ENCODE measurements at places on chromosomes 4 and X.

GRCh38 chr4:75030649-75031235 lies 97.8 kb downstream of the PARM1 start:
- DNase-seq: no peak

GRCh38 chr4:184590196-184590595 lies 59.1 kb downstream of the CASP3 start:
- DNase-seq: no peak

DNA sequence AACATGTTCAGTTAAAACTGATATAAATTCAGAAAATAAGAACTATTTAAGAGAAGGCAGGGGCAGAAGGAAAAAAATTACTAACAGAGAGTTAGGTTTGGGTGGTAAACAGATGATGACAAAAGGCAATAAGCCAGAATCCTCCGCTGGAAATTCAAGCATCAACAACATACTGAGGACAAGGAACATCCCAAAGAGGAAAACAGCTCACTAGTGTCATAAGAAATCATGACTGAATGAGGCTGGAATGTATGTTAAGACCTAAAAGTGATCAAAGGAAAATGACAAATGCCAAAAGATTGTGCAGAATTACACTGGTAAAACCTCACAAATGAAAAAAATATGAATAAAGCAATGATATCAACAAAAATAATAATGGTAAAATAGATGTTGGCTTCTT lies 88.4 kb downstream of the WDFY3 start:
- no peak for DNase-seq

GRCh38 chr4:151887031-151887815 lies 126.4 kb upstream of the GATB start:
- DNase-seq: no peak

DNA sequence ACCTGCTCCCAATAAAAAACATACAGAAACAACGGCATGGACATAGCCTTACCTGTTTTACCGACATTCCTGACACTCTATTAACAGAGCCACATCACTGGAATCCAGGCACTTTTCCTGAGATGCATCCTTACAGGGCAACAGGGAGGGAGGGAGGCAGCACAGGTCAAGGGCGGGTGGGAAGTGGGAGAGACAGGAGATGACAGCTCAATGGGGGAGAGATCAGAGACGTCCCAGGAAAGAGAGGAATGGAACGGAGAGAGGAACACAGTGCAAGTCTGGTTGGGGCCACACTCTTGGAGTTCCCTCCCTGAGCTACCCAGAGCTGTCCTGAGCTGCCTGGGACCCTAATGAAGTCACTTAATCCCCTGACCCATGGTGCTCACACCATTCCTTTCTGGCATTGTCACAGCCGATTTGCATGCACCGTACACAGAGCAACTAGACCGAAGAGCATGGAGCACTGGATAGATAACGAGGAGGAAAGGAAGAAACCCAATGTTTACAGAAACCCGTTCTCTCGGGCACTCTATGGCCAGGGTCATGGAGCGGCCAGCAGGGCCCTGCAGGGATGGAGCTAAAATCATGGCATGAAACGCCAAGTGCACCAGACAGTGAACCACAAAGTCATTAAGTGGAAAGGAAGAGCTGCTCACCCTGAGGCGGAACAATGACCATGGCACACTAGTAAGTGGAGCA lies 93.1 kb downstream of the NSUN7 start:
- no peak for DNase-seq

DNA sequence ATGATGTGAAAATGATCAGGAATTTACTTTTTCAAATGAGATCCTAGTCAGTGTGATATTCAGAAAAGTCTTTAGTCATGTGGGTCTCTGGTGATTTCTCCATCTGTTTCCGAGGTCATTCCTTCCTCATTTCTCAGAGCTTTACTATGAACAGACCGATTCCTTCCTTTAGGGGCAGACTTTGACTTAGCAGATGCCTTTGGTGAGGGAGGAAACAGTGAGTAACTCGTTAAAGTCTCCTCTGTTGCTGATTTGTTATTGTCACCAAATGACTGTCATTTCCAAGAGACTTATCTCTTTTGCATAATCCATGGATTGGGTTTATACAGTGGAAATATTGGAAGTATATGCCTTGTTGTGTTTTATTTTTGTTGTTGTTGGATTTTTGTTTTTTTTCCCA lies 76.2 kb upstream of the CD99 start:
- no peak for DNase-seq

DNA sequence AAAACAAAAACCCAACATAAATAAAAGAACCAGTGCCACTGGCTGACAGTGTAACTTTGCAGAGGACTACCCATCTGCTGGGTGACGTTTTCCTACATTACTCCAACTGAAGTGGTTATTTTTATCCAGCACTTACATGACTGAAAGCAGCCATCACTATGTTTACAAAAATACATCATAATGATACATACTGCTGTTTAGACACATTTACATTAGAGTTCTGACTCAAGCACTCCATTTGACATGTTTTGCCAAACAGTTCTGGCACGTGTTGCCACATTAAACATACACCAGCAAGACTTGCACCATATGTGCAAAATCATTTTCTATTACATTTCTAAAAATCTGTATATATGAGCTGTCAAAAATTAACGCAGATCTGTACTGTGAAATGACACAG lies 39.6 kb downstream of the BEND4 start:
- DNase-seq: no peak

- DNase-seq: no peak
Observed at GRCh38 chr4:85756938-85757337, 282.0 kb downstream of the ARHGAP24 start.

GRCh38 chr4:118337954-118338353 lies 14.8 kb downstream of the PRSS12 start:
- DNase-seq: no peak

- no peak for DNase-seq
Observed at GRCh38 chr4:72886602-72887001, 182.9 kb downstream of the COX18 start.

GRCh38 chr4:15037923-15038541 lies 35.8 kb downstream of the CPEB2 start:
- no peak for DNase-seq

GRCh38 chr4:6992728-6993677 lies 50.2 kb upstream of the TADA2B start:
- no peak for DNase-seq

DNA sequence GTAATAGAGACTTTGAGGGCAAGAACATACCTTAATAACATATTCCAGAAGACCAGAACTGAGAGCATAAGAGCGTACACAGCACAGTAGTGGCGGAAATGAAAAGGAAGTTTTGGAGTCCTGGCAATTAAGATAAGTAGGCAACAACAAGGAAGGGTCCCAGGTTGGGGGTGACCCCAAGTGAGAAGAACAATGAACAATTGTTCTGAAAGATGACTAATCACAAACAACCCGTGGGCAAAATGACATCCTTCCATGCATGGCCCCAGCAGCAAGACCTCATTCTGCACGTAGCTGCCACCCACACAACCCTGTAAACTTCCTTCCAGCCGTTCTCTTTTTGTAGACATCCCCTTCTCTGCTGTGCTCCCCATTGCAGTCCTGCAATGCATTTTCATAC lies 384.4 kb upstream of the PABPC4L start:
- no peak for DNase-seq

GRCh38 chrX:11458170-11458569 lies 165.0 kb downstream of the AMELX start:
- no peak for DNase-seq

DNA sequence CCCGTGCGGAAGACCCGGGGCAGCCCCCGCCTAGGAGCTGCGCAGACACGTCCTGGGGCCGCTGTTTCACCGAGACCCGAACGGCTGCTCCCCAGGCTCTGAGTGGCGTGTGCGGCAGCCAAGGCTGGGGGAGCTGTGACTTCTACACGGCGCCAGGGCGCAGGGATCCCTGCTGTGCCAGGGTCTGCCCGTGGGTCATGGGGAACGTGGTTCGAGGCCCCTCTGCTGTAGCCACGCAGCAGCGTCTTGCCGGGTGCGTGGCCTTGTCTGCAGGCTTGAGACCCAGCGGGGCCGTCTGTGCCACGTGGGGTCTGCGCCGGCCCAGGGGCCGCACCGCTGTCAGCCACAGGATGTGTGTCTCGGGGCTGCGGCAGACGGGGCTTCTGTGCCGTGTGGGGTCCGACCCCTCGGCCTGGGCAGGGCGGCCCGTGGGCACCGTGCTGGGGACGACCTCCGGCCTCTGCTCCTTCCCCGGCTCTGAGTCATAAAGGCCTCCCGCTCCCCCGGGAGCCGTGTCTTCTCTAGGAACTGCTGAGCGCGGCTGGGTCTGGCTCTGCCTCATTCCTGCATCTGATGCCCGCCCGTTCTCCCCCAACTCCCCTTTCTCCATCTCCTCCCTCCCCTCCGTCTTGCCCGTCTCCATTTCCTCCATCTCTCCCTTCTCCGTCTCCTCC lies 12.7 kb upstream of the GTPBP6 start:
- DNase-seq: peak; percentile 15

- no peak for DNase-seq
Observed at GRCh38 chr4:38149997-38150671, 189.9 kb downstream of the PTTG2 start.

- peak; percentile 81 for DNase-seq
Observed at GRCh38 chr4:6953751-6954380, 44.2 kb downstream of the TBC1D14 start.

DNA sequence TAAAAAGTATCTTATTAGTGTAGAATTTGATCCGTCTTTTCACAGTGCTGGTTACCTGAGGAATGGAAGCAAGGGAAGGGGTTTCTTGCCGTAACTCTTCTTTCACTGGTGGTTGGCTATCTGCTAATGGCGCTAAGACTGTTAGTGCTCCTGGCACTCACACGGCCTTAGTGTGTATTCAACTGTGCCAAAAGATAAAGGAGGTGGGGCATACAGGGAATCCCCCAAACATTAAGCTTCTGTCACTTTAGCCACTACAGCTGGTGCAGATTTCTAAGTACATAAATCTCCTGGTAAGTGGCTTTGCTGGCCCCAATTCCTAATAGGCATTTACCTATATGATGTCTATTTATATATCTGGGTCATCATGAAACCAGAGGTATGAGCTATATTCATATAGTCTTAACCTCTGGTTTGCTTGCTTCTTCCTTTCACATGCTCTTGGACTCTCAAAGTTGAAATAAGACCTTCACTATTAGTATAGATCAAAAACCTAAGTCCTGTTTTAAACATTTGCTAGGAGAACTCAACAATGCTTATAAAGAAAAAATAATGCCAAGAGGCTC lies 95.1 kb downstream of the TSPAN7 start:
- no peak for DNase-seq

DNA sequence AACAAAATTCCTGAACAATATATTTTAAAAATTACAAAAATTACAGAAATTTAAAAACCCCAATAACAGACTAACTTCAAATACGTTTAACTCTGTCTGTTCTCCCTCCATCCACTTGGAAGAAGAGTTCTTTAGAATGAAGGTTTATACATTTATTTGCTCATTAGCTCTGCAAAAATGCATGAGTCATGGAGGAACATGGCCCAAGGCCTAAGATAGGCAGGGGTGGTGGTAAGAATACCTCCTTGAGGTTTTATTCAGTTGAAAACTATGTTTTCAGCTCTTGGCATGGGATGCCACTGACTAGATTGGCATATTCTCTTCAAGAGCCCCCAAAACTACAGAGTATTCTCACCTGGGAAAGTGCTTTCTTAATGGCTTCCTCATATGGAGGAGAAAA lies 8.8 kb upstream of the LRRC66 start:
- no peak for DNase-seq

DNA sequence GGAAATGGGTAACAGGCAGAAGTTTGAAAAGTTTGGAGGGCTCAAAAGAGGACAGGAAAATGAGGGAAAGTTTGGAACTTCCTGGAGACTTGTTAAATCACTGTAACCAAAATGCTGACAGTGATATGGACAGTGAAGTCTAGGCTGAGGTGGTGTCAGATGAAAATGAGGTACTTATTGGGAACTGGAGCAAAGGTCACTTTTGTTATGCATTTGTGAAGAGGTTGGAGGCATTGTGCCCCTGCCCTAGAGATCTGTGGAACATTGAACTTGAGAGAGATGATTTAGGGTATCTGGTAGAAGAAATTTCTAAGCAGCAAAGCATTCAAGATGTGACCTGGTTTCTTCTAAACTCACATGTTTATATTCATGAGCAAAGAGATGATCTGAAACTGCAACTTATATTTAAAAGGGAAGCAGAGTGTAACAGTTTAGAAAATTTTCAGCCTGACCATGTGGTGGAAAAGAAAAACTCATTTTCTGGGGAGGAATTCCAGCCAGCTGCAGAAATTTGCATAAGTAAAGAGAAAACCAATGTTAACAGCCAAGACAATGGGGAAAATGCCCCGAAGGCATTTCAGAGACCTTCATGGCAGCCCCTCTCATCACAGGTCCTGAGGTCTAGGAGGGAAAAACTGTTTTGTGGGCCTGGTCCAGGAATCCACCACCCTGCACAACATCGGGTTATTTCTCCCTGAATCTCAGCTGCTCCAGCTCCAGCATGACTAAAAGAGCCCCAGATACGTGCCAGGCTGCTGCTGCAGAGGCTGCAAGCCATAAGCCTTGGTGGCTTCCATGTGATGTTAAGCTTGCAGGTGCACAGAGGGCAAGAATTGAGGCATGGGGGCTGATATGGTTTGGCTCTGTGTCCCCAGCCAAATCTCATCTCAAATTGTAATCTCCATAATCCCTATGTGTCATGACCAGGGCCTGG lies 632.5 kb upstream of the GNPDA2 start:
- DNase-seq: no peak

DNA sequence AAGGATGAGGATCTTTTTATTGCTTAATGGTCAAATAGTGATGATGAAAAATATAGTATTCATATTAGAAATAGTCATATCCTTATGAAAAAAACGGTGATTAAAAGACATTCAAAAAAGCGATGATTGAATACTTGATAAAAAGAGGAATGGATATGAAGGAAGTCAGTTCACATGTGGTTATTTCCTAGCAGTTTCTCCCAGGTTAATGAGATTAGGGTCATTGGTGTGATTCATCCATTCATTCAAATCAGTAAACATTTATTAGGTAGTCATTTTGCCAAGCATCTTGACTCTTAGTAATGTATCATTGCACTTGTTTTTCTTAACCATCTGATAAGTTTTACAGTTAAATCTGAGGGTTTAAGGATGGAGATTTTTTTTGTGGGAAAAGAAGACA lies 294.1 kb downstream of the ARHGAP24 start:
- no peak for DNase-seq

DNA sequence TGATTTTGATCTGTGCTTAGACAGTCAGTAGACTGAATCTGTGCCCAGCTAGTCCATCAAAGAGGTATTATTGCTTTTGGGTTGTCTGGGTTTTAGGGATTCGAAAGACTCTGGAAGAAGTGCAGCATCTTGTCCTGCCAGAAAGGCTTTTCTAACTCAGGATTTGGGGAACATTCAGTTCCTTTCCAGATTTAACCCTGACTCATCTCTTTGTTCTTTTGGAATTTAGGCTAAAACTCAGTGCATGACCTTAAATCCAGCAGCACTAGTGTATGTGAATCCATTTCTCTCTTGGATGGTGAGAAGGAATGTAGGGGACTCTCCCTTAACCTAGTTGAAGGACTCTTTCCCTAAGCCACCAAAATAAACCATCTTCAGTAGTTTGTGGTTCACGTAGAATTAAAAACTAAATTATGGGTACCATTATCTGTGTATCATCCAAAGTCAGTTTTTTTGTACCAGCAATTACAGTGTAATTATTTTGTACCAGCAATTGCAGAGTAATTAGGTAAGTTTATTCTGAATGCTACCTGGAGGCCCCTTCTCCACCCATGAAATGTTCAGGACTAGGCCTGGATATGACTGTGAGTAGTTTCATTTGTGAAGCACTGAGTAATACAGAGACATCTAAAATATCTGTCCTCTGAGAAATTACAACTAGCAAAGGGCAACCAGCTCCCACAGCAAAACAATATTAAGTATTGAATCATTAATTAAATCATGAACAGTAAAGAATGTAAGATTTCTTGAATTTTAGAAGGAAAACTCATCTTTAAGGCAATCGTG lies 384.0 kb downstream of the TMA16 start:
- DNase-seq: no peak

- no peak for DNase-seq
Observed at GRCh38 chr4:41815473-41815872, 66.9 kb upstream of the PHOX2B start.
